ENCODE measurements at places on chromosomes 4 and X.

DNA sequence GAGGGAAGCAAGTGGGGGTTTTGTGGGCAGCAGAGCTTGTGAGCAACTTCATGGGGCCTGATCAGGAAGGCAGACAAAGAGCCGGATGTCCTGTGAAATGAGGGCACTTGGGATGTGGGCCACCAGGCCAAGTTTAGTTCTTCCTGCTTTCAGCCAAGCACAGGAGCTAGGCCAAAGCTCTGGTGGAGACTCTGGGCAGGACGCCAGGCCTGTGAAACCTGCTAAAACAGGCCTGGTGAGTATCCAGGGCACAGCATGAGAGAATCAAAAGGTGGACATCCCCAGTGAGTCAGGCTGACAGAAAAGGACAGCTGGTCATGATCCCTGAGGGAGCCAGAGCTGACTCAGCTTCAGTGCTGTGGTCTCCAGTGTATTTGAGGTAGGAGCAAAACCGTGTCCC is 95.7 kb downstream of the NPNT start:
- peak; percentile 81 for DNase-seq

GRCh38 chr4:55830048-55830447 is 10.5 kb downstream of the EXOC1L start:
- no peak for DNase-seq

DNA sequence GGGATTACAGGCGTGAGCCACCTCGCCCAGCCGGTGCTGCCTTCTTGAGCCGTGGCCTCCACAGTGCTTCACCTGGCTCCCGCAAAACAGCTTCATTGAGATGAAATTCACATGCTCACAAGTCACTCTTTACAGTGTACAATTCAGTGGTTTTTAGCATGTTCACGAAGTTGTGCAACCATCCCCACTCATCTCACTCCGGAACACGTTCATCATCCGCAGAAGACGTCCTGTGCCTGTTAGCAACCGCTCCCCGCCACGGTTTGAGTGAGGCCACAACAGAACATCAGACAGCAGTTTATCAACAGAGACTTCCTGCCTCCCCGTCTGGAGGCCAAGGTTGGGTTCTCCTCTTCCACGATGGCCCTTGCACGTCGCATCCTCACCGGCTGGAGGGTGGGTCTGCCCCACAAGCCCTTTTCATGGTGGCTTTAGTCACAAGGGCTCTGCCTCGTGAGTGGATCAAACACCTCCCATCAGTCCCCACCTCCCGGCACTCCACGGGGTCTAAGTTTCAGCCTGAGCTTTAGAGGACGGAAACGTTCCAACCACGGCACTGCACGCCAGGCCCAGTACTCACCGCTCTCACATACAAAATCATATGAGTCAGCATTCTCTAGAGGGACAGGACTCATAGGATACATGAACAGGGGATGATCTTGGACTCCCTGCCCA is 29.6 kb upstream of the SPON2 start:
- DNase-seq, result peak; percentile 38

DNA sequence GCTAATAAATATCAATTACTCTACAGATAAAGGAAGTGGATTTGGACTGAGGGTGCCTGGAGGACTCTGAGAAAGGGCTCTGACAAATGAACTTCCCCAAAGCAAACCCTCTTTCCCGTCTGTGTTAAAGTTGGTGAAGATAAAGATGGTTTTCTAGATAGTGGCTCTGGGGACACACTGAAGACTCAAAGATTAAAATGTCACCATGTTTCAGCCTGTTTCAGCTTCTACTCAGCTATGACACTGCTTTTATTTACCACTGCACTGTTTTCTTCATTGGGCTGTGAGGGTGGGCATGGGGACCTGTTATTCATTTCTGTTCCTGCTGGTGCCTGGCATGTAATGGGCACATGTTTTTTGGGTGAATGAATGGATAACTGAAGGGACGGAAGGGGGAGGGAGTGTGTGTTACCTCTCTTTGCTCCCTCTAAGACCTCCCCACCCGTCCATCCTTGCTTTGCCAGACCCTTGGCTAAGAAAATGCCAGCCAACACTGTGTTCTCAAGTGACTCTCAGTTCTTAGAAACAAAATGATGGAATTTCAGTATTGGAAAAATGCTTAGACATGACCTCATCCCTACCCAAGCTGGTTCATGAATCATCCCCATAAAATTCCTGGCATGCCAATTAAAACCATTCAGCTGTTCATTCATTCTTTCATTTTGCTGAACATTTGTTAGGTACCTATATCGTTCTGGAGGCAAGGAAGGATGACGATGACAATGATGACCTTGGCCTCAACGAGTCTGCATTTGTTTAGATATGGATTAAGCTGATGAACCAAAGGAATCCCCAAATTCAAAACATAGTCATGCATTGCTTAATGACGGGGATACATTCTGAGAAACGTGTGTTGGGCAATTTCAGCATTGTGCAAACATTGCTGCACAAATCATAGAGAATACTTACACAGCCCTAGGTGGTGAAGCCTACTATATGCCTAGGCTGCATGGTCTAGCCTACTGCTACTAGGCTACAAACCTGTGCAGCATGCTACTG is 13.4 kb upstream of the STK32B start:
- DNase-seq, result peak; percentile 82

DNA sequence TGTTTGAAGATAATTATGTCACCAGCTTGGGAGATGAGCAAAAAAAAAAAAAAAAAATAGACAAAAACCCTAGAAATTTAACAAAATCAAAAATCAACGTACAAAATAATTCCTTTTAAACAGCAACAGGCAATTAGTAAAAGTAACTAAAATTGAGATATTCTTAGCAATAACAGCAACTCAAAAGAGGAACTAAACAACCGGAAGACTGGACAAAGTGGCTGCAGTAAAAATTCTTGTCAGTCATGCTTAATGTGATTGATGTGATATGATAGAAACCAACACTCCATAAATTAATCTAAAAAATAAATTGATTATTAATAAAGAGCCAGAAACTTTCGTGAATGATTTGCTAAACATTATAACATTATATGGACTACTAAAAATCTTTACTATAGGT is 1534.6 kb upstream of the AGA start:
- no peak for DNase-seq

- DNase-seq, result peak; percentile 22
These were observed 8.8 kb downstream of the TMPRSS11D start for GRCh38 chr4:67874986-67875385.

DNA sequence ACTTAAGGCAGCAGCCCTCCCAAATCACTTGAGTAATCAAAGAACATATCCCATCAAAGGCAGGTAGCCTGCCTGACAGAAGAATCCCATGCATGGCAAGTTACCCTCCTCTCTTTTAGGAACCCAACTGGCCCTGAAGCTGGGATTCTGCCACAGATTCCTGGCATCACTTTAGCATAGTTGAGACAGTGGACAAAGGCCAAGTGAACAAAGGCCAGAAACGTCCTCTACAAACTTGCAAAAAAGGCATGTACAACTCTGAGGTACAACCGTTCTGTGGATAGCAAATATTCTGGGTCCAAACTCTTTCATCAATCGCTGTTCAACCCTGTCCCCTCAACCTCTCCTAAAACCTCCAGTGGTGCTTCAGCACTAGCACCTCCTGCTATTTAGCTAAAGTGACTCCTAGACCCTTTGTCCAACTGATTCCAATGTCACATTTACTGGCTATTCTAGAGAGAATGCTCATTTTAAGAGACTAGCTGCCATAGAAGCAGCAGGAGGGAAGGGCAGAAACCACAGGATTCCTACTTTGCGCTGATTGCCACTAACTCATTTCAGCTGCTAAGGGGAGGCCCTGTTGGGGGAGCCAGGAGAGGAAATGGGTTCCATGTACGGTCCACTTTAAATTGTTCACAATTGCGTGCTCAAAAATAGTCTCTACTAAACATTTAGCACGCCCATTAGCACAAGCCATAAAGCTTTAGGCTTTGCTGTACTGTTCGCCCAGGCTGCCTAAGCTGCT is 105.9 kb downstream of the SHROOM4 start:
- no peak for DNase-seq

DNA sequence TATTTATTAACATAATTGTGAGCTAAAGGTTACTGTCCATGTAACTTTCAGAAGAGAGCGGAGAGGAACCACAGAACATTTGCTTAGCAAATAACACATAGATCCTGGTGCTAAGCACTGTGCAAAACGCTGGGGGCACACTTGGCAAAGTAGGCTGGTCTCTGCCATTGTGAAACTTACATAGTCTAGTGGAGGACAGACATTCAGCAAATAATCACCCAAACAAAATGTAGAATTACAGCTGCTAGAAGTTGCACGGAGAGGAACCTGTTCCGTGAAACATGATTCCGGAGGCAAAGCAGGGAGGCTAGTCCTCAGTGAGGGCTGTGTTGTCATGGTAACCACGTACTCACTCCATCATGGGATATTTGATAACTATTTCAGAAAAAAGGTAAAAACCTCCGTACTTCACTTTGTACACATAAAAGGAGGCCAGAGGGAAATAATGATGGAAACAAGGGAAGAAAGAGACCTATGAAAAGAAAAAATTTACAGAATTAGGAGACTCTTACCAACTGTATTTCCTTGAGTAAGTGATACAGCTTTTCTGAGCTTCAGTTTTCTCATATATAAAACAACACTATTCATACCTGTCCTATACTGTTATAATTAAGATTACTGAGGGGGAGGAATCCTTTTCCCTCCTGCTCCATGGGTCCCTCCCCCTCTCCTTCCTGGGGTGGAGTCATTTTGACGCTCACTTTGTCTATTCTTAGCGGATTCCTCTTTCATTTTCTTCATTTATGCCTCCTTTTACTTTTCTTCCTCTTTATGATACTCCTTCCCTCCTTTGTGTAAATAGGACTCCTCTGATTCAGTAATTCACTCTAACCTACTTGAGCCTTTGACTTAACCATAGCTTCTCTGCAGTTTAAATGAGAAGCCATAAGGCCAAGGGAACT is 825 bp upstream of the RASGEF1B start:
- peak; percentile 71 for DNase-seq

DNA sequence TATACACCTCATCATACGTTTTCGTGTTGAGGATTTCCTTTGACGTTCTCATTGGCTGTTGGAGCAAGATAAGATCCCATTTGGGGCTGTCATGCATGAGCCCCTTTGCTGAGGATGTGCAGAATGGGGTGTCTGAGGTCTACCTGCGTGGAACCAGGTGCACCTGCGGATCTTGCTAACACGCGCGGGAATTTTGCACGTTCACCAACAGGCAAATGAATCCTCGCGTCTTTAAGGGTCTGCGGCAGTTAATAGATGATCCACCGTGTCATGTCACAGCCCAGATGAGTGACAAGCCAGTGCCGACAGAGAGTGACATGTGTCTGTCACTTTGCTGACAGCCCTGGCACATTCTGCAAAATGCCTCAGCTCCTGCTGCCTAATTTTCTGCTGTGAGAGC is 56.3 kb upstream of the SHOX start:
- DNase-seq, result no peak

- DNase-seq, result no peak
These were observed 417.7 kb downstream of the AR start for GRCh38 chrX:67961516-67961915.

GRCh38 chr4:53576071-53576617 is 15.1 kb downstream of the LNX1 start:
- DNase-seq, result no peak

DNA sequence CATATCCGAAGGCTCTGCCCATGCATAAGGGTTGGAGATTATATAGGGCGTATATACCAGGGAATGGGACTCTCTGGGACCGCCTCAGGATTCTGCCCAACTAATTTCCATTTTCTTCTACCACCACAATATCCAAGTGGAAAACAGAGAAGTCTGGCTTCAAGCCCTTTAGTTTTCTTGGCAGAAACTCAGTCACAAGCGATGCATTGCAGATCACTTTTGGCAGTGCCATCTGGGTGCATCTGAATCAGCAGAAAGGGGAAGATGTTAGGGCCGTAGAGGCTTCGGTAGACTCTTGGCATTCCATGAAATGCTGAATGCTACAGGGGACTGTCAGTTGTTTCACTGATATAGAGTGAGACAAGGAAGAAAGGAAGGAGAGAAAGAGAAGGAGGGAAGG is 94.1 kb upstream of the FAM9B start:
- peak; percentile 14 for DNase-seq

- no peak for DNase-seq
These were observed 96.6 kb downstream of the PHKA2 start for GRCh38 chrX:18887177-18887824.

DNA sequence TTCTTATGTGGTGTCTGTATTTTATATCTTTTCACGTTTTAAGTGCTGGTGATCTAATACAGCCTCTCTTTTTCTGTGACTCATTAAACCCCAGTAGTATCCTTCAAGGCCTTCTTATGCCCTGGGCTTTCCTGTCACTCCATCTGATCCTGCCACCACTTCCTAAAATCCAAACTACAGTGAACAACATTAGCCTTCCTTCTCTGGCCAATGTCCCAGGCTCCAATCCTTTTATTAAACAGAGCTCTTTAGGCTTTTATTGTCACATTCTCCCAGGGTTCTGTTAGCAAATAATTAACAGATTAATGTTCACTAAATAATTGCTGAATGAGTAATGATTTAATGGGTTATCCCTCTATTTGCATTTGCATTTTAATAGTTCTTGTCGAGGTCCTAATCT is 47.9 kb upstream of the ITM2A start:
- DNase-seq, result no peak

- DNase-seq, result peak; percentile 69
These were observed 833.9 kb upstream of the PRKX start for GRCh38 chrX:4547213-4547836.

- DNase-seq, result peak; percentile 90
These were observed 177.9 kb downstream of the CBR4 start for GRCh38 chr4:168831919-168832762.

DNA sequence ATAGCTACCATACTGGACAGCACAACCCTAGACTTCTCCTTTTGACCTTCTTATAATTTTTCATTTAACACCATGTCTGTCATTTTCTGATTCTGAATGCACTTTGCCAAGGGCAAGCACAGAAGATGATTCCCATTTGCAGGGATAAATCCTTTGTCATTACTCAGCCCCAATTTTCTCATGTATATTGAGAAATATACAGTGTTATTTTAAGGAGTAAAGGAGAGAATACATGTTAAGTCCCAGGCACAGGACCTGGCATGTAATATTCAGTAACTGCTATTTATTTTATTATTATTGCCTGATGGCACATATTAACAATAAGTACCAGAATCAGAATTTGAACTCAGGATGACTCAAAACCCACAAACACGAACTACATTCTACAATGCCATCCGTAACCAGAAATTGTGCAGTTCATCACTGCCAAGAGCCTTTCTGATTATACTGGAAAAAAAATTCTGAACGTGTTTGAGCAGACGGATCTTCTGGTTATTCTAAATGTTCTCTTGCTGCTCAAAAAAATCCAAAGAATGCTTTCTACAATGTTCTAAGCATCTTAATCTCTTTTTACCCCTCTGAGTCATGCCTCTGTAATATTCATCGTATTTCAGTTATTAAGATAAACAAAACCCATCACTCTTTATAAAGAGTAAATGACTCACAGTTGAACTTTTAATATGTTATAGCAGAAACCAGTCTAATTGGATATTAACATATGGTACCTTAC is 170.0 kb downstream of the MID1 start:
- no peak for DNase-seq

GRCh38 chr4:82382751-82383150 is 9.0 kb upstream of the HNRNPD start:
- DNase-seq, result no peak
